ENCODE measurements at places on chromosomes 1 and 21.

GRCh38 chr1:161095230-161095629 is 2.9 kb upstream of the KLHDC9 start:
- DNase-seq = no peak

- no peak for DNase-seq
These were observed 15.4 kb downstream of the RABGAP1L start for GRCh38 chr1:174174461-174175329.

GRCh38 chr21:35458405-35458804 is 409.3 kb upstream of the RUNX1 start:
- no peak for DNase-seq

DNA sequence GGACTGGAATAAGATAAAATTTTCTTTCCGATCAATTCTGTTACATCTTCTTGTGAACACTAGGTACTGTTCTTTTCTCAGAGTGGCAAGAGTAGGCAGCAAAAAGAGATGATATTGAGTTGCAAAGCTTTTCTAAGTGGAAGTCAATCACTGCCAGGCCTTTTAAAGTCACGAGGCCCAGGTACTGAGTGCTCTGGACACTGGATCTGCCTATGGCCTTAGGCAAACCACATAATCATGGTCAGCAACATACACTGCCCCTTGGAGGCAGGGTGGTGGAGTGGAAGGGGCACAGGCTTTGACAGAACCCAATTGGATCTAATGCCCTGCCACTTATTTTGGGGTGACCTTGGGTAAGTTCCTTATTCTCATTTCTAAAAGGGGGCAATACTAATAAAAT is 41.5 kb downstream of the TSEN15 start:
- DNase-seq = no peak

GRCh38 chr1:180521474-180522212 is 19.3 kb upstream of the ACBD6 start:
- no peak for DNase-seq

GRCh38 chr21:28932717-28933116 is 60.0 kb downstream of the LTN1 start:
- no peak for DNase-seq

DNA sequence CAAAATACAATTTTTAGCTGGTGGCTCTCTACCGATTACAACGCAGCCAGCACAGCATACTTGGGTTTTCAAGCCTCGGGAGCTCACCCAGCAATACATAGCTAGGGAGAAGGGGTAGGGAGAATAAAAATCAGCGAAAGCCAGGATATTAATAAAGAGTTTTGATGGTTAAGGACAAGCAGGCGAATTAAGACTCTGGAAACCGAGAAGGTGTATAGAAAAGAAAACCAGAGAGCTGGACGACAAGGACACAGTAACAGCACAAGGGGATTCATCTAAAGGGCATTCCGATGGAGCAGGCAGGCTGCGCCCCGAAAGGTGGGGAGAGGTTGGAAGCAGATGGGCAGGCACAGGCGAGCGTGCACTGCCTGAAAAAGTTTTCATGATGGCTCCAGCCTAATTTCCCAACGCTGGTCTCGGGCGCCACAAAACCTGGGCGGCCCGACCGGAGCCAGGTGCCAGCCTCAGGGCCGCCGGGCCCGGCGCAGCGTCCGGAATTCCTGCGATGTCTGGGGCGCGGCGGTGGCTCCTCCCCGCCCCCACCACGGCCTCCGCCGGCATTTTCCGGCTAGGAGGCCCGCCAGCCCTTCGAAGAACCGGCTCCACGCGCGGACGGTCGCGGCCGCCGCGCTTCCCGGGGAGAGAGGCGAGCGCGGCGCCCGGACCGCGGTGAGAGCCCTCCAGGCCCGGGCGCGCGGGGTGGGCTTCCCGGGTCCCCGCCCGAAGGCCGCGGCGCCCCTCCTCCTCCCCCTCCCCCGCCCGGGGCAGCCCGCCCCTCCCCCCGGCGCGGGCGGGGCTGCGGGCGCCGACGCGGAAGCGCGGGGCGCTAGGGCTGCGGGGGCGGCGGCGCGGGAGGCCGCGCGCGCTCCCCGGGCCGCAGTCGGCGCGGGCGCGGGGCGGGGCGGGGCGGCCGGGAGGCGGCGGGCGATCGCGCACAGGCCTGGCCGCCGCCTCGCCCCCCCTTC is 774 bp upstream of the DYRK1A start:
- DNase-seq = no peak

- no peak for DNase-seq
These were observed 47.3 kb downstream of the KMO start for GRCh38 chr1:241579434-241579833.

DNA sequence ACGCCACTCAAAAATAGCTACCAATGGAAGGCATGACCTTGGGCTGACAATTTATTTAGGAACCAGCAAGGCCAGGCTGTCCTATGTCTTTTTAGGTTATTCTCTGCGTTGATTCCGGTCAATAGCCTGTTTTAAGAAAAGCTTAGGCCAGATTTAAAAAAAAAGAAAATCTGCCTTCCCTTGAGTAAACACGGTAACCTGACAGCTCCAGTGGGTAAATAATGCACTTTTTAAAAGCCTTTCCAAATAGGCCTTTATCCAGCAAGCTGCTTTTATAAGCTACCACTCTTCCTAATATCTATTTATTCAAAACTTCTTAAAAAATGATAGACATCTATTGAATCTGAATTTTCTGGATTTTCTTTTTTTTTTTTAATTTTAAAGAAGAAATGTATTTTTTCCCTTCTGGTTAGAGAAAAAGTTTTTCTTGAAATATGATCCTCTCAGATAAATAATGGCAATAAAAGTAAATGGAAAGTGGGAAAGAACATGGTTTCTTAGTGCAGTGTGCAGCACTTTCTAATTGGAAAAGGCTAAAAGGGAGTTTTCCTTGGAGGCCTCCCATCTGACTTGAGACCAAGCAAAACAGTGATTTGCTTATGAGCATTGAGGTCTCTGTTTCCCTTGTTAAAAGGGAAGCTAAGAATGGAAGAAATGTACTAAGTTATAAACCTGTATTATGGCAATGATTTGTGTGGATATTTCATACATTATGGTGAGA is 281.0 kb upstream of the RUNX1 start:
- no peak for DNase-seq

DNA sequence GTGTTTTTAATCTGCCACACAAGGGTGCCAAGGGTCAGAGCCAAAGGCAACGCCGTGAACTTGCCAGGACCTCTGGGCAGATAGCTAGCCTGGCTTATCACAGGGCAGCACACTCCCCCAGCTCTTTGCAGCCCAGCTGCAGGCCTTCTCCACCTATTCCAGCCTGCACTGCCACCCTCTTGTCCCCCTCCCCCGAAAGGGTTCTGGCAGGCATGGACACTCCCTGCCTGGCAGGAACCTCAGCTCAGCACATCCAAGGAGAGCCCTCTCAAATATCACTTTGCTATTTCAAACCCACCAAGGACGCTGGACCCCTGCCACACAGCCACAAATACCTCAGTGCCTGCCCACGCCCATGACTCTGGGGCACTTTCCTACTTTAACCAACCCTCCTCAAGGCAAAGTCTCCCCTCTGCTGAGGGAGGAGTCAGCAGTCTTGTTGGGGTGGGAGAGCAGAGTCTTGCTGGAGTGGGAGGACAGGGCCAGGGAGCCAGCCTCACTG is 9.1 kb downstream of the SSBP3 start:
- DNase-seq = no peak

DNA sequence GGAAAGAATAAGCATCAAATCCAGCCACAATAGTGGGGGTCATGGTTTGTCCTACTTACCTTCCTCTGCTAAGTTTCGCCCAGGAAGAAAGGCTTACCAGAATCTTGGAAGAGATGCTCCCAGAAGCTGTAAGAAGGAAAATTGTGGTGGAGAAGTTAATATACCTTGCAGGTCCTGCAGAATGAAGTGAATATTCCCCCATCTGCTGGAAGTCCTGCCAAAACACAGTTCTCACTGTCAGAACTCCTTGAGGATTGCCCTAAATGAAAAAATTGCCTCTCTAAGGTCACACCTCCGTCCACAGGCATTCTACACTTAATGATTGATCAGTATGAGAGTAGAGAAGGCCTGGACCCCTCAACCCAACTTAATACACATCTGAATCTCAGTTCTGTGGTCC is 78.4 kb upstream of the RGS21 start:
- DNase-seq = no peak

DNA sequence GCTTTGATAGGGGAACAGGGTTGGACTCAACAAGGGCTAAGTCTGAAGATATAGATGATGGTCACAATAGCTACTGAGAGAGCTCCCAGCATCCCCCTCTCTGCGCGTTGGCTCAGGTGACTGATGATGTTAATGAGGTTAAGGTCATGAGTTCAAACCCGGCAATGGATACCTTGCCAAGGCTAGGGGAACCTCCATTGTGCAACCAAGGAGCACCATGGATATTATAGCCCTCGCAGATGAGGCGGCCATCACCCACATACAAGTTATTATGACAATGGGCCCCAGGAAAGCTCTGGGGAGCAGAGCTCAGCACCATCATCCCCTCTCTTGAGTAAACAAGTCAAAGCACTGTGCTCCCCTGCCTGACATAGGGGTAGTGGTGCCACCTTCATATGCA is 8.2 kb downstream of the KCNA2 start:
- no peak for DNase-seq

GRCh38 chr1:10680487-10680886 is 116.0 kb downstream of the CASZ1 start:
- no peak for DNase-seq

- DNase-seq = no peak
These were observed 8.2 kb upstream of the AZIN2 start for GRCh38 chr1:33072707-33073106.

DNA sequence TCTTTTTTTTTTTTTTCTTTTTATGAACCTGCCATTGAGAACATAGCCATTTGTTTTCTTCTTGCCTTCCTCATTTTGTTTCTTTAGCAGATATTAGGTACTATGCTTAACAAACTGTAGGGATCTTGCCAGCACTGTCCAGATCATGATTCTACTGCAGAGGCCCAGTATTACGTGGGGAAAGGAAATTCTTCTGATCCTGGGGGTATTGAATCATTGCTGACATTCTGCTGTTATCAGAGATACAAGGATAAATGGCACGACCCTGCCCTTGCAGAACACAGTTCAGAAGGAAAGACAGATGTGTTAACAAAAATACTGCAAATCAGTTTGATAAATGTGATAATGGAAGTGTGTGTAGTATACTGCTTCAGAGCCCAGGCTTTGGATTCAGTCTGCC is 56.2 kb downstream of the BTBD8 start:
- DNase-seq = no peak

DNA sequence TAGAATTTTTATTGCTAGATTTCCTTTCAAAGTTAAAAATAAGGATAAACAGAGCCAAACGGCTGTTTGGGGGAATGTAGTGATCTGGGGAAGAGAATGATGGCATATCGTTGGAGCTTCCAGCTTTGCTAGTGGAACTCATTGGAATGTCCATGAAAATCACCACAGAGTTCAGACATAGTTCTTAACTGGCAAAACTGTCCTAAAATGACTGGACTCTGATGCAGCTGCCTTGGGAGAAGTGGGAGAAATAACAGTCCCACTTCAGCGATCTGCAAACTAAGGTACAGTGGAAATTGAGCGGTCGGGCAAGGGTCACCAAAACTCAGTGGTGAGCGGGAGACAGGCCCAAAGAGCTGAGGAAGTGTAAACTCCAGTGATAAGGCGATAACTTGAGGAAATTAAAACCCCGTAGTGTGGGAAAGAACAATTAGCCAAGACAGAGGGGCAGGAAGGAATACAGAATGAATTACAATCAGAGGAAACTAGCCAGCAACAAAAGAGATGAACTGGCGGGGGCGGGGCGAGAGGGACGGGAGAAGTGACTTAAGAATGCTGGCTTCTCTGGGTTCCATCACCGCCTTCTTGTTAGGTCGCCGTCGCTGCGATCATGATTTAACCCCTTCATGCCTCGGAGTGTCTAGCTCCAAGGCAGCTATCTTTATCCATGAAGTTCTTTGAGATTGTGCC is 89.8 kb upstream of the ARHGAP29 start:
- DNase-seq = no peak

DNA sequence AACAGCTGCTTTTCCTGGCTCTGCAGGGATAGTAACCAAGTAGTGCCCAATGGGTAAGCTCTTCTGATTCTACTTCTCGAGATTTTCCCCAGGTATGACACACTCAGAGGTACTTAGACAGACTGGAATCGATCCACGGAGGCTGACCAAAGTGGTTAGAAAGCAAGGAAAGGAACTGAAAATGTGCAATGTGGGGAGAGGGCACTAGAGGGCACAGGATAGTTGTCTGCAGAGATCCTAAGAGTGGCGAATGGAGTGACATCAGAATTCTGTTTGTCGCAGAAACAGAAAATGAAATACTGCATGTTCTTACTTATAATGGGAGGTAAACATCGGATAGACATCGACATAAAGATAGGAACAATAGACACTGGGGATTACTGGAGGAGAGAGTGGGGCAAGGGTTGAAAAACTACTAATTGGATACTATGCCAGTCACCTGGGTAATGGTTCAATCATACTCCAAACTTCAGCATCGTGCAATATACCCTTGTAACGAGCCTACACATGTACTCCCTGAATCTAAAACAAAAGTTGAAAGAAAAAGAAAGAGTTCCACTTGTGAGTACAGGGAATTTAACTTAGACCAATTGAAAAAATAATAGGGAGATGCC is 23.3 kb downstream of the CYP2J2 start:
- DNase-seq = no peak

DNA sequence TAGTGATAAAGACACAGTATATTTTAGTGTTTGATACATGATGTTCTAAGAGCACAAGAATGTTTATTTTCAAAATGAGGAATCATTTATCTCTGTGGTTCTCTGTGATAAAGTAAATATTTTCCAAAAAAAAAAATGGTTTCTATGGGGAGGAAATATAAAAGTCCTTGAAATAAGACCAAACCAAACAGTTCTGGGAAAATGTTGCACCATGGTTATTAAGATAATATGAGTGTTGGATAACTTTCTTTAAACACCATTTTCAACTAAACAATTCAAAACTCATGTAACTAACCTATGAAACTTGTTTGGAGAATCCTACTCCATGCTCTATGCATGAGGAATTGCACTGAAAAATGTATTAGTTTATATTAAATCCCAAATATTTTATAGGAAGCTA is 184.6 kb downstream of the KCNT2 start:
- no peak for DNase-seq

GRCh38 chr21:44425895-44426662 is 29.2 kb upstream of the LRRC3 start:
- no peak for DNase-seq

DNA sequence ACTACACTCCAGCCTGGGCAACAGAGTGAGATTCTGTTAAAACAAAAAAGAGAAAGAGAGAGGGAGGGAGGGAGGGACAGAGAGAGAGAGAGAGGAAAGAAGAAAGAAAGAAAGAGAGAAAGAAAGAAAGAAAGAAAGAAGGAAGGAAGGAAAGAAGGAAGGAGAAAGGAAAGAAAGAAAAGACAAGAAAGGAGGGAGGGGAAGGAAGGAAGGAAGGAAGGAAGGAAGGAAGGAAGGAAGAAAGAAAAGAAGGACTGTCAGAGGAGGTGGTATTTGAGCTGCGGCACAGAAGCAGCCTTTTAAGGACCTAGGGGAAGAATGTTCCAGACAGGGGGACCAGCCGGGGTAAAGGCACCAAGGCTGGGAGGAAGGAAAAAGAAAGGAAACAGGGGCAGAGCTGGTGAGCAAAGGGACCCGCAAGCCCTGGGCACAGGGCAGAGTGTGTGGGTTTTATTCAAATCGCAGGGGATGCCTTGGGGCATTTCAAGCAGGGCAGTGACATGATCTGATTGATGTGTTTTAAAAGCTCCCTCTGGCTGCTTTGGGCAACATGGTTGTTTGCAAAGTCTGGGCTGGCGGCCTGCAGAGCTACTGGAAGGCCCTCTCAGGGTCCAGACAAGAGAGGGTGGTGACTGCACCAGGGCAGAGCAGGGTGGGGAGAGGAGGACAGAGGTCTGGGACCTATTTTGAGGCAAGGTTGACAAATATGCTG is 176.9 kb upstream of the VAMP3 start:
- DNase-seq = no peak

All from stimulated activated CD4-positive, alpha-beta T cell treated with anti-CD3 and anti-CD28 coated beads, TNF-alpha, amount 100 ng/mL, for 4 hours (primary cell).